Mesenchymal stem cell (in vitro differentiated cells and primary cell): ENCODE measurements at places on chromosomes 5 and 9.
A peak's percentile ranks its signal among the peaks of the same experiment; 100 is the strongest.

GRCh38 chr5:65778126-65778525 is 56.1 kb downstream of the NLN start:
- no peak overlapping the region for H3K4me3 ChIP-seq
- H3K27me3 ChIP-seq: no peaks in the 10 kb centered on the region
- H3K27ac ChIP-seq: no peak overlapping the region
- no peak for DNase-seq

DNA sequence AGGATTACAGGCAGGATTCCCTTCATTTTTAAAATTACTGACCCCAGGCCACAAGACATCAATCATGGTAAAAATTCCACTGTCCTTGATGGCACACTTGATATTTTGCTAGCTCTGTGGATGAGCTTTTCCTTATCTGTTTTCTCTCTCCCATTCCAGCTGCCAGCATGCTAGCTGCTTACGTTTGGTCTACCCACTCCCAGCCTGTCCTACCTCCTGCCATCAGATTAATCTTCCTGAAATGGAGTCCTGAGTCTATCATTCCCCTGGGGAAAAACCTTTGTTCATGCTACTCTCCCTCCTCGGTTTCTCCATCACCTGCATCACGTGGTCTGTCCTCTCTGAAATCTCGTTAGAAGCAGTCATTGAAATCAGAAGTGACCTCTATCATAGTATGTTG is 108.9 kb downstream of the F2RL2 start:
- no peak for DNase-seq
- no peaks in the 10 kb centered on the region for H3K36me3 ChIP-seq
- no peak overlapping the region for H3K4me3 ChIP-seq
- H3K4me1 ChIP-seq: peaks cover 3% of the 10 kb centered on the region
- no peak overlapping the region for H3K27ac ChIP-seq

DNA sequence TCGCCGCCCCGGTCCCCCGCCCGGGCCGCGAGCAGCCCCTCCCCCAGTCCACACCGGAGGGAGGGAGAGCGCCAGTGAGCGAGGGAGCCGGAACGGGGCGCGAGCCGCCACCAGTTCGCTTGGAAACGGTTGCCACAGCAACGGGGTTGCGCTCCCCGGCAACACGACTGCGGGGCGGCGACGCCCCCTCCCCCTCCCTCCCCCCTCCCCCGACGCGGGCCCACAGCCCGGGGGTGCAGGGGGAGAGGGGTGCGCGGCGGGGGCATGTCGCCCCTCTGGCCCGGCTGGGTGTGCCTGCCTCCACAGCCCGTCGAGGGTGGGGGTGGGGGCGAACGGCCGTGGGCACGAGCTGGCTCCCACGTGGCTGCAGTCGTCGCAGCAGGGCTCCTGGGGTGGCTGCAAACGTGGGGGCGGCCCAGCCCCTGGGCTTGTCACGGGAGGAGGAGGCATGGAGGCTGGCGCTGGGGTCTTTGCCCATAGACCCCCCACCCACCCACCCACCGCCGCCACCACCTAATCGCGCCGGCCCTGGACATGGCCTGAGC is 524 bp downstream of the PRR7 start:
- H3K36me3 ChIP-seq: peaks cover 4% of the 10 kb centered on the region
- H3K4me1 ChIP-seq: peaks cover 31% of the 10 kb centered on the region
- H3K27ac ChIP-seq: peak overlapping the region; percentile 81

GRCh38 chr5:43042626-43043399 is 2.7 kb upstream of the ANXA2R start:
- DNase-seq: peak; percentile 78
- H3K27me3 ChIP-seq: no peaks in the 10 kb centered on the region
- peaks cover 14% of the 10 kb centered on the region for H3K4me1 ChIP-seq
- peak overlapping the region; percentile 96 for H3K27ac ChIP-seq
- peak overlapping the region; percentile 64 for H3K4me3 ChIP-seq
- H3K36me3 ChIP-seq: no peaks in the 10 kb centered on the region

DNA sequence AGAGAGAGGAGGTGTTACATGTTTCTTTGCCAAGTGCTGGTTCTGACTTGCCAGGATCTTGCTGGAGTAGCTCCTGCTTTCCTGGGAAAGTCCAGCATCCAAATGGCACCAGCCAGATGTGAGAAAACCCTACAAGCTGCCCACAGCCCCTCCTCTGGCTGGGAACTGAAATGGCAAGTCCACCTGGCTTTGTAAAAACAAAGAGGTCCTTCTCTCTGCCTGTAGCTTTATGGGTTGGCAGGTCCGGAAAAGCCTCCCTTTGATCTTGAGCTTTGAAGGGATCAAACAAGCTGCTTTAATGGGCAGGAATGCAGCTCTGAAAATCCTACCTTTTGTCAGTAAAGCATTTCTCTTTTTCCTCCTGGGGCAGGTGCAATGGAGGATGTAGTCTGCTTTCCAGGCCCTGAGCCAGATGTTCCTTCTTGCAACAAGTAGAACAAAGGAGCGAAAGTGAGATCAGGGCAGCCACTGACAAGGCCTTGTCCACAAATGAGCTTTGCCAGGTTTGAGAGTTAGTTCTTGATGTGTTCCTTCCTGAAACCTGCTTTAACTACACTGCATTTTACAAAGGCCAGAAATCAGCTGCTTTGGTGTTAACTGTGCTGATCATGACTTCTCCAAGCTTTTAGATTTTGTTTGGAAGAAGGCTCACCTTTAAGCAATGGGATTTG is 456.7 kb downstream of the ZNF608 start:
- H3K4me1 ChIP-seq: no peaks in the 10 kb centered on the region
- no peaks in the 10 kb centered on the region for H3K27me3 ChIP-seq
- DNase-seq: no peak
- H3K27ac ChIP-seq: no peak overlapping the region

- H3K4me3 ChIP-seq: no peak overlapping the region
- no peaks in the 10 kb centered on the region for H3K4me1 ChIP-seq
- H3K27ac ChIP-seq: no peak overlapping the region
- DNase-seq: no peak
Observed at GRCh38 chr5:164020116-164020515, 514.7 kb downstream of the MAT2B start.

DNA sequence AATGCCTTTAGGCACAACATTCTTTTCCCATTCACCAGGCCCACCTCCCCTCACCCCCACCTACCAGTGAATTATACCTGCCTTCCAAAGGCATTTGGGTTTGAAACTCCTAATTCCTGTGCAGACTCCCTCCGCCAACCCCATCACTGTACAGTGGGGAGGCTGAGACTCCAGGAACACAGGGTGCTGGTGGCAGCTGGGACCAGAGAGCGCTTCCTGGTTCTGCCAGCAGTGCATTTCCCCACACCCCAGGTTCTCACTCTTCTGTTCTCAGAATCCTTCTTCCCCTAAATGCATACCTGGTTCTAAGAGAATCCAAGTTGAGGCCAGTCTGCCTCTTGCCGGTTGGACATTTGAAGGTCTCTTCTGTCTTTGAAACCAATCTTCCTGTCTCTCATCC is 21.1 kb downstream of the SLC36A2 start:
- H3K36me3 ChIP-seq: no peaks in the 10 kb centered on the region
- no peaks in the 10 kb centered on the region for H3K4me1 ChIP-seq
- H3K27me3 ChIP-seq: peaks cover 6% of the 10 kb centered on the region
- DNase-seq: no peak
- no peak overlapping the region for H3K4me3 ChIP-seq

- peaks cover 49% of the 10 kb centered on the region for H3K36me3 ChIP-seq
- H3K4me3 ChIP-seq: no peak overlapping the region
- H3K27me3 ChIP-seq: no peaks in the 10 kb centered on the region
Observed at GRCh38 chr5:14464671-14465070, 116.9 kb upstream of the OTULINL start.

- H3K27ac ChIP-seq: peak overlapping the region; percentile 73
- H3K4me3 ChIP-seq: peak overlapping the region; percentile 93
- no peaks in the 10 kb centered on the region for H3K27me3 ChIP-seq
- peaks cover 7% of the 10 kb centered on the region for H3K4me1 ChIP-seq
- peaks cover 3% of the 10 kb centered on the region for H3K36me3 ChIP-seq
- DNase-seq: no peak
Observed at GRCh38 chr9:32385152-32385884, 875 bp downstream of the ACO1 start.

- H3K36me3 ChIP-seq: no peaks in the 10 kb centered on the region
- peak overlapping the region; percentile 2 for H3K4me3 ChIP-seq
- no peak for DNase-seq
- no peaks in the 10 kb centered on the region for H3K27me3 ChIP-seq
- no peaks in the 10 kb centered on the region for H3K4me1 ChIP-seq
Observed at GRCh38 chr5:54909911-54910870, 75.2 kb downstream of the ESM1 start.

- H3K4me1 ChIP-seq: peaks cover 24% of the 10 kb centered on the region
- no peak overlapping the region for H3K4me3 ChIP-seq
- H3K27me3 ChIP-seq: no peaks in the 10 kb centered on the region
- no peaks in the 10 kb centered on the region for H3K36me3 ChIP-seq
- DNase-seq: no peak
- H3K27ac ChIP-seq: peak overlapping the region; percentile 45
Observed at GRCh38 chr5:16866273-16866672, 69.8 kb downstream of the MYO10 start.

DNA sequence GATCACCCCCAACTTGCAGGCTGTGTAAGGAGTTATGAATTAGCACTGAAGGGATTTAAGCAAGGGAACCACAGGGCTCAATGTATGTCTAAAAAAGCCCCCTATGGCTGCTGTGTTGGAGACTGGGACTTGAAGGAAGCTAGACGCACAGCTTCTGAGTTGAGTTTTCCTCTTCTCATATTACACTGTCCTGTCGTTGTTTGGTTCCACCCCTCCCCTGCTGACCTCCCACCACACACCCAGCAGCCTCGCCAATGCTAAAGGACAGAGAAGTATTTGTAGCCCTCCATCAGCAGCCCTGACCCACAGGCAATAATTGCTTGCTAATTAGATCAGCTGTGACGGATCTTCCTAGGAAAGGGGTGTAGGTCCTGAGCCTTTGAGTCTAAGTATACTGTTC is 15.1 kb upstream of the CARTPT start:
- H3K27ac ChIP-seq: no peak overlapping the region
- H3K27me3 ChIP-seq: peaks cover 41% of the 10 kb centered on the region
- H3K4me1 ChIP-seq: no peaks in the 10 kb centered on the region

DNA sequence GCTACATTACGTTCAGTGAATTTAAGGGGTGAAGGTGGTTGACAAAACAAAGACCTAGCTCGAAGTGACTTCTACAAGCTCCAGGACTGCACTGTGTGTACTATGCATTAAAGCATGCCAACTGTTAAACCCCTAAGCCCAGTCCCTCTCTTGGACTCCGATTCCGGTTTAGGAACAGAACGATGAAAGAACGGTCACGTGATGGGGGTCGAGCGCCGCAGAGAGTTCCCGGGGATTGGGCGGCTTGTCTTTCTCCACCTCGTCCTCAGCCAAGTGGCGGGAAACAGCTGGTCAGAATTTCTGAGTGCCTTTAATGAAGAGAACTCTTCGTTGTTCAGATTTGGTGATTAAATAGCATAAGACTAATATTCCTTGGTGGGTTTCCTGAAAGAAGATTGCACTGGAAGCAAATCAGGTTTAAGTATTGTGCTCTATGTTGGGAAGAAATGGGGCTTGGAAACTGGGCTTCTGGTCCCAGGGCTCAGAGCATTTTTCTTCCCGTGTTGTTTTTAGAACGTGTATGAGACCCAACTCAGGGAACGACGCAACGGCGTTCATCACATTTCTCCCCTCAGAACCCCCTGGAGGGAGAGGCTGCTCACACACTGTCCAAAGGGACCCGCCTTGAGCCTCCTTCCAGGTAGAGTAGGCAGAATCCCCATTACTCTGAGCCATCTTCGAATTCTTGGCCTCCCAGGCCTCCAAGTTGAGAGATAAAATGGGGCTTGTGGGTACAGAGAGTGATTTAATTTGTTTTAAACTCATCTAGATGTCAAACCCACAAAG is 25.3 kb downstream of the IRX2 start:
- DNase-seq: no peak
- H3K27me3 ChIP-seq: peaks cover 49% of the 10 kb centered on the region
- no peak overlapping the region for H3K4me3 ChIP-seq
